ENCODE measurements at places on chromosomes 1 and 21.

GRCh38 chr21:14773777-14774345 lies 227.7 kb upstream of the SAMSN1 start:
- no peak for DNase-seq

DNA sequence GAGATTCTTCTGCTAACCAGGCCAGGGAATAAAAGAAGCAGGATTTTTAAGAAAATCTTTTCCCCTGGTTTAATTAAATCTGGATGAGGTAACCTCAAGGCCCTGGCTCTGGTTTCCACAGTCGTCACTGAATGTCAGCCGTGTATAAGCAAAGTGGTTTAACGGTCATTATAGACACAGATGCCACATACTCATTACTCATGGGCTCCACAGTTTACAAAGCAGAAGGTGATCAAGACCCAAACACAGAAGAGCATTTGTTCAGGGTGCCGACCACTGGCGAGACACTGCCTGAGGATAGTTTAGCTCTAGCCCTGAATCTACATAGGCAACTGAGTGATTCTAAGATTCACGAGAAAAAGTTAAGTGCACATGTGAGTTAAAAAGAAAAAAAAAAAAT lies 27.8 kb upstream of the RAP1GAP start:
- no peak for DNase-seq

- DNase-seq: no peak
Measured at GRCh38 chr1:6351480-6352137, 42.0 kb downstream of the ACOT7 start.

DNA sequence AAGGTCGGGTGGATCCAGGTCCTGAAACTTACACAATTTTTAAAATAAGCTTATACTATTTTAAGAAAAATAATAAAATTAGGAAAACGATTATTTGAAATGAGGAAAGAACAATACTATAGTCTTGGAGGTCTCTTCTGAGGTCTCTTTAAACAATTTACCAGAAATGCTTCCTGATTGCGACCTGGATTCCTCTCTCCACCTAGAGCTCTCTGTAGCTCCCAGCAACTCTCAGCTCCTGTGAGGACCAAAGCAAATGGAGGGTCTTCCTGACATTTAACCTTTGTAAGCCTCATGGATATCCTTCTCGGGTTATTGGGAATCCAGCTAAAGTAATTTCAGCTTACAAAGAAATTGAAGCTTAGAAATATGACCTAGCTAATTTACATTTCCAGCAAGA lies 886 bp downstream of the BTBD8 start:
- no peak for DNase-seq

- DNase-seq: no peak
Measured at GRCh38 chr1:193971595-193971994, 785.2 kb upstream of the B3GALT2 start.

Measured in activated CD8-positive, alpha-beta memory T cell treated with anti-CD3 and anti-CD28 coated beads for 1 hour (primary cell).